EH (cell line): ENCODE measurements at places on chromosomes 1 and 21.

DNA sequence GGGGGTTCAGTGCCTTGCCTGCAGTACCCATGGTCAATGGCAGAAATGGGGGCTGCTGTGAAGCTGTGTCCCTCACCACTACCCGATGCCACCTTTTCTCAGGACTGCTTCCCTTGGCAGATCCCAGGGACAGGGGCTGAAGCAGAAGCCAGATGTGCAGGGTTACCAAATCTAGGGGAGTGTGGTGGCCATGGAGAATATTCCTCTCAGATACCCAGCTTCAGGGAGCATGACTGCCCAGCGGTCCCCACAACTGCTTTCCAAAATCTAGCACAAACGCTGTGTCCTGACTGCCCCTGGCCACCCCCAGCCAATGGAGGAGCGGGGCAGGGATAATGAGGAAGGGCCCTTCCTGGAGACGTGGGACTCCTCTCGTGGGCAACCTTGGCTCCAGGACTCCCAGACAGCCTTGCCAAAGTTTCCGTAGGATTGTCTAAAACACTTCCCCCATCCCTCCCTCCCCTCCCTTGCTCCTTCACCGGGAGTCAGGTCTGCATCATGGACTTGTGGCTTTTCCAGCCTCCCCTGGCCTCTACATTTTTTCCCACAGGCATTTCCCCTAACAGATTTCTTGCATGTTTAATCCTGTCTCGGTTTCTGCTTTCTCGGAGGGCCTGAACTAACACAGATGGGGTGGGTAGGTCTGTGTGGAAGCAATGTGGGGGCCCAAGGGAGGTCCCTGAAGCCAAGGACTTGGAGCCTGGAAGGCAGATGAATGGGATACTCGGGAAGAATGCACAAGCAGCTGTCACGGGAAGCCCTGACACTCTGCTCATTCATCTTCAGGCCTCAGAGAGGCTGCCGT is 80.5 kb downstream of the OMA1 start:
- peak; percentile 75 for DNase-seq

- no peak for DNase-seq
These were observed 282.7 kb downstream of the KIF26B start for GRCh38 chr1:245437369-245438062.

- no peak for DNase-seq
These were observed 263.3 kb downstream of the MRPL39 start for GRCh38 chr21:25343774-25344545.

- DNase-seq, result peak; percentile 57
These were observed 1.4 kb upstream of the KCNJ6 start for GRCh38 chr21:37917612-37918011.

DNA sequence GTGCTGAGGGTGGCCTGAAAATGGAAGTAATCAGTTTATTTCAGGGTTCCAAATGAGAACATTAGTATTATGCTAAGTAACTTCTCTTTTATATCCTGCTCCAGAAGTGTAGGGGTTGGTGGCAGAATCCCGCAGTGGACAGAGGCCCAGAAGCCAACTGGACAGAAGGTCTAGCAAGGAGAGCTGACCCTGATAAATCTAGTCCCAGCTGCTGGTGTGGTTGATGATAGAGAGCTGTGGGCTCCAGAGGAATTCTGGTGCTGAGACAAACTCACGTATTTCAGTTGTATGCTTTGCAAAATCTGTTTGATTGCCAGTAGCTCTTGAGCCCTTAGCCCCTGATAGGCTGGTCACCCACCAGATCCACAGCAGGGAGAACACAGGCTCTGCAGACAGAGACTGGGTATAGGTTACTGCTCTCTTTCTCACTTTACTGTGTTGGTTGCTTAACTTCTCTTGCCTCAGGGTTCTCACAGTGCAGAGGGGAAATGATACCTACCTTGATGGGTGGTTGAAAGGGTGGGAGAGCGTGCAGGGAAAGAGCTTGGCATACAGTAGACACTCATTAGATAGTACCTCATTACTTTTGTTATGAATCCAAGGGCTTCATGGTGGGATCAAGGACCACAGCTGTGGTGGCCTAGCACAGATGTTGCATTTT is 29.6 kb upstream of the CACNA1E start:
- DNase-seq, result no peak

- peak; percentile 18 for DNase-seq
These were observed 15.9 kb downstream of the PCSK9 start for GRCh38 chr1:55055084-55055882.

DNA sequence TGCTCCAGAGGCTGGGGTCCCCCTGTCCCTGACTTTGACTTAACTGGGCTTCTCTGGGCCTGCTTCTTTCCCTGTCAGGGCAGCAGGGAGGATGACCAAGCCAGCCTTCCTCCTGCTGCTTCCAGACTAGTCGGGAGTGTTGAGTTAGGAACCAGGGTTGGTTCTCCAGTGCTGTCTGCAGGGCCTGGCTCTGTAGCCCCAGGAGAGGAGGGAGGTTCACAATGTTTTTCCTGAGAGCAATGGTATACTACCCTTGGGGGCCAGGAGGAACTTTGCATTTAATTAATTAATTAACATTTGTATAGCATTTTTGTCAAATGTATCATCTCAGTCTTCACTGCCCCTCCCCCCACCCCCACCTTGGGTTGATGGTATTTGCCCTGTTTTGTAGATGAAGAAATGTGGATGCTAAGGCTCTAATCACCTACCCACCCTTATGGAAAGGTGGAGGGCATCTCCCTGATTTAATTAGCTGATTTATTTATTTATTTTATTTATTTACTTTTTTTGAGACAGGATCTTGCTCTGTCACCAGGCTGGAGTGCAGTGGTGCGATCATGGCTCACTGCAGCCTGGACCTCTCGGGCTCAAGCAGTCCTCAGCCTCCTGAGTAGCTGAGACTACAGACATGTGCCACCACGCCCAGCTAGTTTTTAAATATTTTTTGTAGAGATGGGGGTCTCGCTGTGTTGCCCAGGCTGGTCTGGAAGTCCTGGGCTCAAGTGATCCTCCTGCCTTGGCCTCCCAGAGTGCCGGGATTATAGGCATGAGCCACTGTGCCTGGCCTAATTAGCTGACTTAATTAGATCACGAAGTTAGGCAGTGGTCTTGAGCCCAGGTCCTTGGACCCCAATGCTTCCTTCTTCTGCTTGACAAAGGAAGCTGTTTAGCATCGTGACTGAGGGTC is 6.6 kb downstream of the H6PD start:
- no peak for DNase-seq

- DNase-seq, result no peak
These were observed 50.6 kb upstream of the HP1BP3 start for GRCh38 chr1:20837554-20838192.

DNA sequence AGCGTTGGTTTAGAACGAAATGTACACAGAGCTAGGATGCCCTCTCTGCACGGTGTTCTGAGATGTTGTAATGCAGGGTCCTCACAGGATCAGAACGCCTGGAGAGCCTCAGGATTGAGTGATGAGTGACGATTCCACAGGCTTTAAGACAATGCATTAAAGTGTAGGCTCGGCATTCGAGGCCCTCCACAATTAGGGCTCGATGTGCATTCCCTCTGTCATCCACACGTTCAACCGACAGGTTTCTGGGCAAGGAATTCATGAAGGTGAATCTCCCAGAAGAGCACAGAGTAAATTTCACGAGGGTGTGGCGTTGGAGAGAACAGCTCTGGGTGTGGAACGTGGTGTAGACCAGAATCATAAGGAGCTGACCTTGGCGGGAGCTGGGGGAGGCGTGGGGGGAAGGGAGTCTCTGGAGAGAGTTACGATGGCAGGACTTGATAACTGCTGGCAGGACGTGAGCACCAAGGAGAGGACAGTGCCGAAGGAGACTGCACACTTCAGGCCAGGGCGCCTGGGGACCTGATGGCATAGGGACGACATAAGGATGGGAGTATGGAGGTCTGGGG is 51.0 kb upstream of the EFHD2 start:
- no peak for DNase-seq

GRCh38 chr1:220094016-220094911 is at the start of gene IARS2:
TSS of gene IARS2 (plus strand) at chr1:220094132. CDS start at chr1:220094217, 85 bp downstream.
- DNase-seq, result peak; percentile 85

GRCh38 chr1:37602750-37603694 is 7.3 kb upstream of the GNL2 start:
- peak; percentile 43 for DNase-seq

- DNase-seq, result peak; percentile 89
These were observed 125.4 kb upstream of the TMEM51 start for GRCh38 chr1:15028102-15028501.

DNA sequence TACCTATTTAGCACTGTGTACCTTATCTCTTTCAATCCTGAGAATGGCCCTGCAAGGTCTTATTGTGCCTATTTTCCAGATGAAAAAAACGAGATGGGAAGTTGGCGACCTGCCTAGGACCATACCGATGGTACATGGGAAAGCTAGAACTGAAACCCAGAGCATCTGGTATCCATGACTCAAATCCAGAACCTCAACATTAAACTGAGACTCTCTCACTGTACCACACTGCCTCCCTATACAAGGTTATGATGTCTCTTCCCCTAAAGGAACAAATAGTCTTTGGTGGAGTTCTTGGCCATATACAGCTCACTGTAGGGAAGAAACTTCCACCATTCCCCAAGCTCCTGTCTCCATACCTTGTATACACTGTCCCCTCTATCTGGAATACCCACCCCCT is 110.7 kb downstream of the TNR start:
- no peak for DNase-seq

GRCh38 chr1:220886470-220887201 is 7.4 kb downstream of the HLX start:
- DNase-seq, result no peak

- peak; percentile 3 for DNase-seq
These were observed 318.3 kb downstream of the RRAGC start for GRCh38 chr1:38541223-38541622.

DNA sequence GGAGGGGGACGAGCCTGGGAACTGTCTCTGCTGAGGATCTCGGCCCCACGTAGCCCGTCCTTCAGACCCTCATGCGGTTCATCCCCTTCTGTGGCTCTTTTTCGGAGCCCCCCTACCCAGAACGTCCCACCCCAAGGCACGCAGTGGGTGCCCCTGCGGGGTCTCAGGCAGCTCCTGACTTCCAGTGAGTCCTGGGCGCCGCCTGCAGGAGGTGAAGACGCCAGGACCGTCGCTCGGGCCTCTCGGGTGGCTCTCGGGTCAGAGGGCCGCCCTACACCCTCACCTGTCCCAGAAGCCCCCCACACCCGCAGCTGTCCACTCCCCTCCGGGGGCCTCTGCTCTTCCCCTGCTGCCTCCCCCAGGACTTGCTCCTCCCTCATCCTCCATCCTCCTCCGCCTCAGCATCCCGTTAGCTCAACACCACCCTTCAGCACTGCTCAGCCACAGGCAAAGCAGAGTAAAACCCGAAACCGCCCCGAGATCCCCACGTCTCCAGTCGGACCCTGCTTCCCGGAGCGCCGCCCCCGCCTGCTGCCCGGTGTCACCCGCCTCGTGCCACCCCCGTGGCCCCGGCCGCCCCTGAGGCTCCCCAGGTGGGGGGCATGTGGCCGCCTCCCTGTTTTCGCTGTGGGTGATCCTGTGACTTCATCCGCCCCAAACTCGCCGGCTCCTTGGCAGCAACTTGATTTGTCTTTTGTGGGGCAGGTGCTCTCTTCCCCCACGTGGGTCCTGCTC is 13.3 kb upstream of the POFUT2 start:
- no peak for DNase-seq

DNA sequence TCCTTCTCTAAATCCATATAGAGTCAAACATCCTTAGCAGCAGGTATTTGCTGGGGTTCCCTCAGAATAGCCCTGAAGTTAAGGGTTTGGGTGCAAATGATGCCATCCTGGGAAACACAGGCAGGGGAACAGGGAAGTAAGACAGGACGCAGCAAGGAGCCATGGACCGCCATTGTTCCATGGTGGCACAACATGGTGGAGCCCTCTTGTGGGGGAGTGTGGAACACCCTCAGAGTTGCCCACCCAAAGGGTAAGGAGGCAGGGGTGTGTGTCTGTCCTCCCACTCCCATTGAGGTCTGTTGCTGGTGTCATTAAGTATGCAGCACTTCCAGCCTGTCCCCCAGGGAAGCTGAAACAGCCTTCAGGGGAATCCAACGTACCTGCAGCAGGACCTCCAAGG is 20.4 kb upstream of the RCAN1 start:
- no peak for DNase-seq

DNA sequence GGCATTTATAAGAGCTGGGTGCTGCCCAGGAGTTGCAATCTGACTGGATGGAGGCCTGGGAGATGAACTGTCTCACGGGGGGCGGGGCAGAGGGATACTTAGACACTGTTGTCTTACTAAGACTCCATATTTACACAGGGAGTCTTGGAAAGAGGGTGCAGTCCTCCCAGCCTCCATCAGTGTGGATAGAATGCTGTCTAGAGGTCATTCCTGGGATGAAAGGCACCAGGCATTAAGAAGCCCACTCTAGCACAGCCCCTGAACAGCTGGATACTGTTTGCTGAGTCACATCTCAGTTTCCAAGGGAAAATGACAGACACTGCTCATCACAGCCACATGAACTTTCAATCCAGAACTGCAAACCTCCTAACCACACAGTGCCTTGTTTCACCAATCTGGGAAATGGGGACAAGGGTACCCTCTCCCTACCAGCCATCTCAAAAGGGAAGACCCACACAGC is 43.3 kb downstream of the SSBP3 start:
- DNase-seq, result peak; percentile 44

DNA sequence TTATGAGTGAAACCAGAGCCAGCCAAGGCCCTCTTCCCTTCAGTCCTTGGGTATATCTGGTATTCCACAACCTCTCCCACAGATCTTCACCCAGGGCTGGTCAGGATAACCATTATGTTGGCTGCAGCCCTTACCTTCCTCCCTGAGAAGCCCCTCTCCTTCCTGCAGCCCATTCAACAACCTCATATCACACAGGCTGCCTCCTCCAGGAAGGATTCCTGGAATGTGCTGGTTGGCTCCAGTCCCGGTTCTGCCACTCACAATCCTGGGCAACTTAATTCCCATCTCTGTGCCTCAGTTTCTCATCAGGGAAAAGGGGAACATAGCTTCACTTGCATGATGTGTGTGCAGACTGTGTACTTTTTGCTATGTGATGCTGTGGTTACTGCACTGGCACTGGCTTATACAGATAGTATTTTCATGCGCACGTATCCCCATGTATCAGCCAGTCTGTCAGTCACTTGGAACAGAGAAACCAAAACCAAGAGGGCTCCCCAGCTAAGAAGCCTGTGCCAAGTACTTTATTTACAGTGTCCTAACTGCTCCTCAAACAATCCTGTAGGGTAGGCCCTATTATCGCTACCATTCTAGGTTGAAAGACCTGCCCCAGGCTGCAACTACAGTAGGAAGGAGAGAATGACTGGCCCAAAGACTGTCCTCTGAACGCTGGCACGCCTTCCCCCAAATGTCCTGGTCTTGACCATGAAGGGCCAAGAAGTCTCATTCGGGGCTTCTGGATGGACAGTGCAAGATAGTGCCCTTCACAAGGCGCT is 39.9 kb upstream of the PPP1R15B start:
- DNase-seq, result no peak

DNA sequence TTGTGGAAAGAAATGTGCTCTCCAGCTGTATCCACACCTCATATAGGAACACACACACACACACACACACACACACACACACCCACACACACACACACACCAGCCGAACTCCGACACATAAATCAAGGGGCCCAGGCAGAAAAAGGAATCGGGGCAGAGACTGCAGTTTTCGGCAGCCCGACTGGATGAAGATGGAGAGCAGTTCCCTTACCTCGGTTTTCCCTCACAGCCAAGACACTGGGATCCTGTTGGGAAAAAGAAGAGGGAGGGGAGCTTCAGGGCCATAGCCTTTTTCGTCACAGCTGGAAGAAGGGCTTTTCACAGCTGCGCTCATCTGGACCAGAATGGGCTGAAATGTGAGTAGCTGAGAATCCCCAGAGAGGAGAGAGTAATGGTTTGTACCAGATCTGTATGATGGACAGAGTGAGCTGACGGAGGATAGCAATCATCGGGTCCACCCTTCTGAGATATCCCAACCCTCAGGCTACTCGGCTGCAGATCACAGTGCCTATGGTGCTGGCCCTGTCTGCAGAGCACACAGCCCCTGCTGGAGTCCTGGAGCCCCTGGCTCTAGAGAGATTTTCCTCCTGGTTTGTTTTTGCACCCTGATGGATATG is 37.7 kb downstream of the PIK3C2B start:
- no peak for DNase-seq
